ENCODE measurements at places on chromosomes 5 and 9. TPM values are rescaled to one million over a fixed set of nuclear protein-coding genes. Genes with fewer than 3 reads are reported as not detected.

Gene ESM1
- 764 TPM for total RNA-seq

- no peak for DNase-seq
These were observed 3.0 kb downstream of the MLANA start for GRCh38 chr9:5893591-5894236.

DNA sequence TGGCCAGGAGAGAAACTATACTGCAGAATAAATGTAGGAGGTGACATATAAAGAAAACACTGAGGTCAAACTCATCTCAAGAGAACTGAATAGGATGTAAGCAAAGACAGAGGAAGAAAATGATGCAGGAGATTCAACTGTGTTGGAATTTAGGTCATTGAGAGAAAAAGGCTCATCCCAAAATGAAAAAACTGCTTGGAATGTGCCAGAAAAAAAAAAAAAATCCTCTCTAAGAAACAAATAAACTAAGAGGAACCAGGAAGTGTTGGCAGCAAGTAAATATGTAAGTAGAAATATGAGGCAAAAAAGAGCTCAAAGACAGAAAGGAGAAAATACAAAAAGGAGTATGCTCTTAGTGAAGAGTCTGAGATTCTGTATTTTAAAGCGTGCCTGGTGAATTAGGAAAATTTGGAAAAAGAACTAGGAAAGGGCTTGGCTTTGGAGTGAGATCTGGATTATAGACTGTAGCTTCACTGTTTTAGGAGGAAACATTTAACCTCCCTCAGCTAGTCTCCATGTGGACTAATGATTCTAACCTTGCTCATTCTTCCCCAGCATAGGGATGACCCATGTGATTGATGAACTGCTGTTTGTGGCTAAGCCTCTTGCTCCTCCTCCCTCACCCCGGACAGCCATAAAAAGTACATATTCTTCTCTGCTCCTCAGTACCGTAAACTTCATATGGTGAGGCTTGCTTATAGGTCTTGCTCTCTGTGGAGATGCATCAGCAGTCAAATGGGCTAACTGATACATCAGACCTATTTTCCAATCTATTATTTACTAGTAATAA, 185.6 kb upstream of the POU5F2 start:
- no peak for DNase-seq

DNA sequence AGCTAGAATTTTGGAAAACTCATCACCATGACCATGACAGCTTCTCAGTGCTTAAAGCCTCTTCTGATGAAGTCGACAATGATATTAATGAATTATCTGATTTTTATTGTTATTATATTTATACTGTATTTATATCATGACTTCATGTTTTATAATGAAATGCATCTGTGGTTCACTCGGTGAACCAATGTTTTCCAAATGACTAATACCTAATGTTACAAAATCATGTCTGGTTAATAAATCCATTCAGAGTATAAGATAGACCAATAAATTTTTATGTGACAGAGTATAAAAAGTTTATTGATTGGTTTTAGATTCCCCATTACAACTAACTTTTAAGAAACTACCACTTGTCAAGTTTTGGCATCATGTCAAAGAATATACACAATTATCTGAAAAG, 416.5 kb downstream of the MLLT3 start:
- DNase-seq = no peak

DNA sequence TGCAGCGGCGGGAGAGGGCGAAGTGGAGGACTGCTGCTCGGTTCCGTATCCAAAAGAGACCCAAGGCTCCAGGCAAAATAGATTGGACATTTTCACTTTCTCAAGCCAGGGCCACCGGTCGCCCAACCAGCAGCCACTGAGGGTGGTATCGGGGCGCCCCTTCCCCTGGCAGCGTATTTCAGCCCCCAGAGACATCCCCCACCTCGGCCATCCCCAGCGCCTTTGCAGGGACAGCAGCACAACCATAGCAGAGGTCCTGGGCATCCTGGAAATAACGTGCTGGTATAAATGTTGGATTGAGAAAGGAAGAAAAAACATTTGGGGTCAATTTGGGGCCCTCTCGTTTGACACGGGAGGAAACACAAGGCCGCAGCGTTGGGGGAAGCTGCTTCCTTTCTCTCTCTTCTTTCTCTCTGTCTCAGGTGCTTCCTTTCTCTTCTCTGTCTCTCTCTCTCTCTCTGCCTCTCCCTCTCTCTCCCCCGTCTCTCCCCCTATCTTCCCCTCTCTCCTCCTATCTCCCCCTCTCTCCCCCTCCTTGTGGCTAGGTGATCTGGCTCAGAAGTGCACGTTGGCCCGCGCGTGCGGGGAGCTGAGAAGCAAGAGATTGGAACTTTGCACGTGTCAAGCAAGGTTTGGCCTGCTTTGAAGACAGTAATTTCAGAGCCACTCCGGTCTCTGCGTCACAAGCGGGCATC, 624 bp upstream of the RETREG1 start:
- no peak for DNase-seq

GRCh38 chr9:133731876-133732638, 6.1 kb downstream of the SARDH start:
- DNase-seq = no peak

Gene IRX1
- total RNA-seq = not detected

- DNase-seq = no peak
These were observed 166.8 kb downstream of the MELK start for GRCh38 chr9:36739373-36740116.

DNA sequence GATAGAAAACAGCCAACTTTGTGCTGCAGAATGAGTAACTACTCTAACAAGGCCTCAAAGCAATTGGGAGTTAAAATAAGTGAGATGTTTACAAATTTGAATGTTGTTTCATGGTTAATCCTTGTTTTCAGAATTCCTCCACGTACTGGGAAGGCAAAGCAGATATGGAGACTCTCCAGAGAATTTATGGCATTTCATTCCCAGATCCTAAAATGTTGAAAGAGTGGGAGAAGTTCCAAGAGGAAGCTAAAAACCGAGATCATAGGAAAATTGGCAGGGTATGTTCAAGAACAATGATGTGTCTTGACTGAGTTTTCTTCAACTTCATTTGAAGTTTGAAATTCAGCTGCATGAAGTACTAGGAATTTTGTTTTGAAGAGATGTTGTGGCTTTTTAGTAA, 16.4 kb downstream of the TARS1 start:
- no peak for DNase-seq

Gene C9
- 0.25 TPM for total RNA-seq

Gene MCIDAS
- total RNA-seq = 0.13 TPM

Gene ORM2
- total RNA-seq = not detected

GRCh38 chr5:137583129-137583528, 84.0 kb upstream of the SPOCK1 start:
- DNase-seq = no peak

DNA sequence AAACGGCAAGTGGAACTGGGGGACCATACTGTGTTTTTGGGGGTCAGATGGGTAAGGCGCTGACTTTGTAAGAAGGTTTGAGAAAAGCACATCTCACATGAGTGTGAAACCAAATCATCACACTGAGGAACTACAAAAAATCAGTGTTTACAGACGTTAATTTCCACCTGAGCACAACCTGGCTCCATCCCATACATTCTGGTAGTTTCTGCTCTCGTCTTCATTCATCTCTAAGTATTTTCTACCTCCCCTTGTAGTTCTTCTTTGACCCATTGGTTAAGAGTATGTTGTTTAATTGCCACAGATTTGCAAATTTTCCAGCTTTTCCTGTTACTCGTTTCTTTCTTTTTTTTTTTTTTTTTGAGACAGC, 8.9 kb upstream of the DPP7 start:
- no peak for DNase-seq

Gene CCDC69
- total RNA-seq = 8.2 TPM

Gene ADAMTS12
- total RNA-seq = 0.39 TPM

- no peak for DNase-seq
These were observed 487.3 kb downstream of the CCDC171 start for GRCh38 chr9:16039988-16040761.

Gene ARL10
- 9.2 TPM for total RNA-seq

Gene PGM5
- 0.26 TPM for total RNA-seq

DNA sequence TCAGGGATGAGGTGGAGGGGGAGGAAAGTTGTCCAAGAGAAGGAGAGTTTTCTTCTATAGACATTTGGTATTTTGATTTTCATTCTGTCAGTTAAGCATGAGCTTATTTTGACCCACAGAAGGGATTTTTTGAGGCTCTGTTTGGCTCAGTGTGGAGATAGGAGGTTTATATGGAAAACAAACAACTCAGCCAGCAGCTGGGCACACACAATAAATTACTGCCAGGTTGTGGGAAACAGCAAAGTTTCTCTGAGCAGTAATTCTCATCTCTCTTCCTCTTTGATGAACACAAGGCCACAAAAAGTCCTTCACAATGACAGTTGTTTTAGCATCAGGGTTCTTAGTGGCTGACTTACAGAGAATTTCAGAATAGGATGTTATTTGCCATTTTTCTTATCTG, 486.1 kb downstream of the KDM4C start:
- no peak for DNase-seq

Gene UNC5A
- total RNA-seq = 1.6 TPM

DNA sequence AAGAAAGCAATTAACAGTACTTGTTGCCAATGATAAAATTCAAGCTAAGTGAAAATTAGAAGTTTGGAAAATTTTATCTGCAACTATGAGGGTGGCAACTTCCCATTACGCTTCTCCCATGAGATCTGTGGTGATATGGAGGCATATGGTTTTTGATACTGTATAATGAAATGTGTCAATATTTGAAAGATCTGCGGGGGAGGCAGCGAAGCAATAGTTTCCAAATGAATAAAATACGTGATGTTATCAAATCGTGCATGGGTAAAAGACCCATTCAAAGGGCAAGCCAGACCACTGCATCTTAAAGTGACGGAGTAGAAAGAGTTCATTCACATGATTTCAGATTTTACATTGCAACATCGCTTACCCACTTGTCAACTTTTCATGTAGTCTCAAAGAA, 20.9 kb upstream of the BOD1 start:
- no peak for DNase-seq

Gene OTULINL
- 0.14 TPM for total RNA-seq

- DNase-seq = no peak
These were observed 243 bp upstream of the SHISAL2B start for GRCh38 chr5:64690104-64690416.

DNA sequence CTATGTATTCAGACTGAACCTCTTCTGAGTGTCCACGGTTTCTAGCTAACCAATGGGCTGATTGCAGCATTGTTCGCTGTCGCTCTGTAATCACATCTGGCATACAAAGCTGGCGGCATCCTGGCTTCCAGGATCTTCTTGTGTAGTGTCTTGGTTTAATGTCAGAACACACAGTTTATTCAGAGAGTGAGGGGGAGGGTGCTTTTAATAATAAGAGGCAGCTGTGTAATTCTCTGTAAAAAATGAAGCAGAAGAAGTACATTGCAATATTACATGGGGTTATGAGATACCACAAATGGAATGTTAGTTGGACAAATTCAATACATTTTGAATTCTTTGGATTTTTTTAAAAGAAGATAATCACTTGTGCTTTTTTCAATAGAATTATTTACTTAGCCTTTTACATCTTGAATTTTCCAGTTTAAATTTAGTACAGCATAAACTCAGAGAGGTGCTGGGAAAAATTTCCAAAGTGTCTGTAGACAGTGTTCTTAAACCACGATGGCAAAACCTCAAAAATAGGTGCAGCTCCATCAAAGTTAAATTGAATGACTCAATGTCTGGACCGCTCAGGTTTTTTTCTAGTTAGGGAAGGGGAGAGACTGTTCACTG, 206.0 kb downstream of the PCSK1 start:
- no peak for DNase-seq

DNA sequence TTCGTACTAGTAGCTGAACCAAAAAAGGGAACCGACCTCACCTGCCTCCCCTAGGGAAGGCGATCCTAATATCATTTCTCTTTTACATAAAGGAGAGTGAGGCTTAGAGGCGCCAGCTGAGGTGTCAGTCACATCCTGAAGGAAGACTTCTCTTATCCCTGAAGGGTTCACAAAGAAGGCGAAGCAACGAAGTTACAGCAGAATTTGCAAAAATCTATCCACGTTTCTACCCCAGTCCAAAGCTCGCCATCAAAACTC, 598 bp upstream of the KIAA1191 start:
- DNase-seq = no peak

- DNase-seq = no peak
These were observed 30.2 kb upstream of the HOMER1 start for GRCh38 chr5:79544131-79544530.

Gene SEMA6A
- 0.35 TPM for total RNA-seq

DNA sequence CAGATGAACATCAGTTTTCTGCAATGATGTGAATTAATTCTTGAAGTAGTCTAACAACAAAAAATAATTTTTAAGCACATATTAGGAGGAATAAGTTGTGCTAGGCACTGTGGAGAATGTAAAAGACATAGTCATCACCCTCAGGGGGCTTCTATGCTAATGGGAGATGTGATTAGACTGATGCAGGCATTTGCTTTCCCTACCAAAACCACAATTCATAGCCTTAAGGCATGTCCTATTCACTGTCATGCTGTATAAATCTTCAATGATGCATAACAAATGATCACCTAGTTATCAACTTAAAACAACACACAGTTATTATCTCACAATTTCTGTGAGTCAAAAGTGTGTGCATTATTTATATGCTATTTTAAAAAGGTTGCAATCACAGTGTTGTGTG, 422.6 kb downstream of the MAN2A1 start:
- DNase-seq = no peak

DNA sequence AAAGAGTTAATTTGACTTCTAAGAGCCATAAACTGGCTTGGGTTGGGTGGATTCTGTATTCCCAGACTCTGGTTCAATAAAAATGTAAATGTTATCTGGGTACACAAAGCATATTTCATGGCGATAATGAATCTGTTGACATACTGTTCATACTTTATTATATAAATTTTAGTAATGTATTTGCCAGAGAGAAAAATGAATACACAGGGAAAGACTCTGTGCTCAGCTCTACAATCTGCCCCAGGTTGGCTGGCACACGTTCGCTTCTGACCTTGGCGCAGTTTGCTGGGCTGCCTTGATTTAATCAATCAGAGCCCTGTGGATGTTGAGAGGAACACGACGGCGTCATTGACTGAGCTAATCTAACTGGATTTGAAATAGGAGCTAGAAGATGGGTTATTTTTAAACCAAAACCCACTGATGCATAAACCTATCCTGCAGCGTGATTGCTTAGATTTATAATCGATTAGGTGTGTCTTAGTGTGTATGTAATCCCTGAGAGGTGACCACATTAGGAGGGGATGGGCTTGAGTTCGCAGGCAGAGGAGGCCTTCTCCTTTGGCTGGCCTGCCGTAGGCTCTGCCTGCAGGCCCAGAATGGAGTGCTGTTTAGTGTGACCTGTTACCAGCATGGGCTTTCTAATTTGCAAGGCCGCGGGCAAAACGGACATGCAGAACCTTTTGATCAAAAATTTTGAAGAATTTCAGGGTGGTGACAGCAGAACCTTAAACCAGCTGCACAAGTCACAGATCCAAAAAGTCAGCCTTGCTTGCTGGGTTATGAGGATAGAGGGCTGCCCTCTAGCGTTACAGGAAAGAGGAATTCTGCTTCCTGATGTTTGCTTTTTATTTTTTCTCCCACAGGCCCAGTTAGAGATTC, 3.9 kb upstream of the ADCY2 start:
- DNase-seq = no peak

Gene TRIM36
- 0.74 TPM for total RNA-seq

Gene TLE1
- 42.4 TPM for total RNA-seq

Gene MLANA
- not detected for total RNA-seq
